ENCODE measurements at places on chromosomes 4 and X. TPM values are rescaled to one million over a fixed set of nuclear protein-coding genes. Genes with fewer than 3 reads are reported as not detected.

DNA sequence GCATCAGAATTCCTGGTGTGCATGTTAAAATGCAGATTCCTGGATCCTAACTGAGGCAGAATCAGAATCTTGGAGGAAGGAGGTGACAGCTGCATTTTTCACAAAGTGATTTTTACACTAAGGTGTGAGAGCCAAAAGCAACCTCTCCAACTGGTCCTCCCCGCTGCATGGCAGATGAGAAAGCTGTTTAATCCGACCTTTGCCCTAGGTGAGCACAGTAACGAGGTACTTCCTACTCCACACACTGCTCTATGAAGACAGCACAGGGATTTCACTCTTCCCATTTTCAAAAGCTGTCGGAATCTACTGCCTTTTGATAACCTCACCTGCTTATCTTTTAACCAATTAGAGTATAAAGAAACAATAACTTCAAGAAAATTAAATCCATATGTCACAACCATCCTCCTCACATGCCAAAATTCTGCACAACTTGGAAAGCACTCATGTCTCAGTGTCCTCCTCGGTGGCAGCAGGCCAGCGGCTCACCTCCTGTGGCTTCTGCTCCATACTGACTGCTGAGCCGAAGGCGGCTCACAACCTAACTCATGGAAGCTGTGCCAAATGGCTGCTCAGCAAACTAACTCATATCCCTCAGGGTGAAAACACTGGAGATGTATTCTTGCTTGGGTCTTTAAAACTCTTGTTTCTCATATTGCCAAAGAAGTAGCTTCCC lies 3.6 kb downstream of the CASP6 start:
- DNase-seq, result no peak
- H3K27me3 ChIP-seq, result no peaks in the 10 kb centered on the region
- no peak overlapping the region for H3K27ac ChIP-seq
- peaks cover 11% of the 10 kb centered on the region for H3K36me3 ChIP-seq
- peaks cover 40% of the 10 kb centered on the region for H3K4me1 ChIP-seq

- H3K36me3 ChIP-seq, result no peaks in the 10 kb centered on the region
- H3K4me1 ChIP-seq, result no peaks in the 10 kb centered on the region
- DNase-seq, result no peak
- no peaks in the 10 kb centered on the region for H3K27me3 ChIP-seq
These were observed 499.6 kb downstream of the ACTRT1 start for GRCh38 chrX:127552571-127552970.

DNA sequence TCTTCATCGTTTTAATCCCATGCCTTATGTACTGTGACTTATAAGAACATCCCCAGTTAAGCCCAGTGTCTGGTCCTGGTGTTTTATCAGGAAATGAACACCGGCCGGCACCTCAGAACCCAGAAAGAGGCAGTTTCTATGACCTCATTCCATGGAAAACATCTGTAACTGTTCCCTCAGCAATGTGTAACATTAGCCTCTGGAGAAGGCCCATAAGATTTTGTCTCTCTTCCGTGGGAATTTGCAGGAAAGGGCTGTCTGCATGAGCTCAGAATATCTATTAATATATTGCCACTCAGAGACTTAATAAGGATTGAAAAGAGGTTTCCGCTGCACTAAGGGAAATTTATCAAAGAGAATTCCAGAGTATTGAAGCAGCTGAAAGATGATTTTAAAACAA lies 3.1 kb upstream of the TCEANC start:
- H3K27ac ChIP-seq, result no peak overlapping the region
- H3K4me1 ChIP-seq, result peaks cover 16% of the 10 kb centered on the region
- H3K27me3 ChIP-seq, result no peaks in the 10 kb centered on the region

Gene OPRPN
- not detected for total RNA-seq

- no peaks in the 10 kb centered on the region for H3K36me3 ChIP-seq
- no peaks in the 10 kb centered on the region for H3K27me3 ChIP-seq
- DNase-seq, result no peak
- H3K27ac ChIP-seq, result no peak overlapping the region
These were observed 1015.0 kb upstream of the GRID2 start for GRCh38 chr4:91288702-91289311.

Gene LARP1B
- 26.0 TPM for total RNA-seq
